Stimulated activated CD8-positive, alpha-beta memory T cell treated with anti-CD3 and anti-CD28 coated beads, Interleukin-4, amount 100 ng/mL, for 4 hours (primary cell): ENCODE measurements at places on chromosomes 4 and X.
A peak's percentile ranks its signal among the peaks of the same experiment; 100 is the strongest.

DNA sequence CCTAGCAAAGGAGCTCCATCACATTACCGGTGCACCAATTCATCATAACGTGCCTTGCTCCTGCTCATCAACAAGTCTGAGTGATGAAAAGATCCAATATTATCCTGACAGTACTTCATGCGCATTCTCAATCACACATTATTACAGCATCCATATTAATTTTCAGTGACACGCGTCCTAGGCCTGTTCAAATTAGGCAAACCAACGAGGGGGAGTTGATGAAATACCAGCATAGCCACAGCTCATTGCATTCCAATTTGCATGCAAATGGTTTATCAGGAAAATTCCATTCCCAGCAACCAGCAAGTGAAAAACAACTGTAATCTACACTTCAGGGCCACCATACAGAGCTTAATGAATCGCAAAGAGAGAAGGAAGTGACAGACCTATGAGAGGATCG lies 236.9 kb downstream of the DCLK2 start:
- DNase-seq = no peak

DNA sequence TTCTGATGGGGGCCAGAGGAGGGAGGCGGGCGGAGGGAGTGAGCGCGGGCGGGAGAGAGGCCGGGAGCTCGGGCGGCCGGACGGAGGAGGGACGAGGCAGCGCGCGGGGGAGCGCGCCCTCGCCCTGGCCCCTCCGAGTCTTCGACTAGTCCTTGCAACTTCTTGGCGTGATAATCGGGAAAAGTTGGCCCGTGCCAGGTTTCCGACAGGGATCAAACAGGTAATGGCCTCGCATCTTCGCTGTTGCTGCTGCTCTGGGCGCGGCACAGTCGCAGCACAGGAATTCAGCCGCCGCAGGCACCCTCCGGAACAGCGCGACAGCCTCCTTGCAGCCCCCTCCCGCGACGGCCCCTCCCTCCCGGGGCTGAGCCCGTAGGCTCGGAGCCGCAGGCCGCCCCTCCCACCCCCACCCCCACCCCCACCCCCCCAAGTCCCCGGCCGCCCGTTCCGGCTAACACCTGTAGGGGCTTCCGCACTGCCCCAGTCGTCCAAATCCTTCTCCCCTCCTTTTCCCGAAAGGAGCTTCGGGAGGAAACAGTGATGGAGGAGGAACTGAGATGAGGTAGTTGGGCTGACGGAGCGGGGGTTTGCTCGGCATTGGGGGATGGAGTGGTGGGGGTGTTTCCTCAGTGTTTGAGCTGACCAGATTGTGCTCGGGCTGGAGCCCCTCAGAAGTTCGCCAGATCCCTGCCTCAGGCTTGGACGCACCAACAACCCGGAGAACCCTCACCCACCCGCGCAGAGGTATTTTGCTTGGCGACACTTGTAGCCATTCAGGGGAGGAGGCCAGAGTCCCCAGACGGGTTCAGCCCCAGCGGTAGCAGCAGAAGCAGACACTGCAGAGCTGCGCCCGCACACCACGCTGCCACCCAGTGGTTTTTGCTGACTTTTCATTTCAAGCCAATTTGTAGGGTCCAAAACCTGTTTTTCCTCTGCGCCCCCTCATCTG lies at the start of gene FGF13:
FGF13 (minus strand) TSS at position 319 of the 949 bp plus-strand sequence. CDS start 714 bp downstream, outside the sequence.
- no peak for DNase-seq

DNA sequence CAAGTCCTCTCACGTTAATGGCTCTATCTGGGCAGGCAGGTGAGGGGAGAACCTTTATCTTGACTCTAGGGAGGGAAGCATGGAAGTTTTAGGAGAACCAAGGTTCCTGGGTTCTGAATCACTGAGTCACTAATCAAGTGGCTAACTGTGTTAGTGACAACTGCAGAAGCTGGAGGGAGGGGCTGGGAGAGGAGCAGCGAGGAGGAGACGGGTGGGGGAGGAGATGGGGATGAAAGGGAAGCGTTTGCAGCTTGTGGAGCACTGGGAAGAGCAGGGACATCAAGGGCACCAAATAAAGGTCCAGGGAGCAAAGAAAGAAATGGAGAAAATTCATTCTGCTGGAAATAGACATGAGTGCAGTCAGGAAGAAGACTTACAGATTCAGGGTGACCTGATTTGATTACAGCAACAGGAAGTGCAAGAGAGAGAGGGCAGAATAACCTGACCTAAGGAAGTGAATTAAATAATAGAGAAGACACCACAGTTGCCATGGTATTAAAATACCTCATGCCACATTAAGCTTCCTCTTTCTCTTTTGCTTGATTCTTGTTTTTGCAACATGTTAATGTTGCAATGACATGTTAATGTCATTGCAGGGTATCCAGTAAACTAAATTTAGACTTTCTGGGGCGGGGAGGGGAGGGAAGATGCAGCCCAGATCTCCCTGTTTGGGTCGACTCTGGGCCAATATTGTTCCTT lies 4.5 kb upstream of the SETD7 start:
- no peak for DNase-seq

- DNase-seq = no peak
Observed at GRCh38 chr4:1310796-1311631, 21.3 kb downstream of the MAEA start.

GRCh38 chrX:17072721-17073230 lies 126.3 kb downstream of the REPS2 start:
- DNase-seq = no peak

DNA sequence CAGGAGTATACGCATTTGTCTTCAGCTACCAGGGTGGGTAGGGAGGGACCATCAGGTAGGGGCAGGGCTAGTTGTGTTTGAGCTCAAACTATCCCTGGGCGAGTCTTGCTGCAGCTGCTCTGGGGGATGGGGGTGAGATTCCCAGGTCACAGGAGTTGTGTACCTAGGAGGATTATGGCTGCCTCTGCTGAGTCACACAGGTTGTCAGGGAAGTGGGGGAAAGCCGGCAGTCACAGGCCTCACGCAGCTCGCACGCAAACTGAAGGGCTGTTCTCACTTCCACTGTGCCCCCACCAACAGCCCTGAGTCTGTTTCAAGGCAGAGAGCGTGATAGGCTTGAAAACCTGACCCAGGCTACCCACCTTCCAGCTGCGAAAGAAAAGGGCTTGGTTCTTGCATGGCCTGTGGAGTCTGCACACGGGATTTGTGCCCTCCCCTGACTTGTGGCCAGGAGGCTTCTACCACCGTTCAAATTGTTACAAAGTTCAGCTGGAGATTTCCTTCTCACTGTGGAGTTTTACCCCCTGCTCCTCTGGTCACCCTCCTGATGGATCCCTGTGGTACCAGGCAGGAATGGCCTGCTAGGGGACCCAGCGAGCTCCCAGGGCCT lies 63.8 kb downstream of the ARFIP1 start:
- no peak for DNase-seq

DNA sequence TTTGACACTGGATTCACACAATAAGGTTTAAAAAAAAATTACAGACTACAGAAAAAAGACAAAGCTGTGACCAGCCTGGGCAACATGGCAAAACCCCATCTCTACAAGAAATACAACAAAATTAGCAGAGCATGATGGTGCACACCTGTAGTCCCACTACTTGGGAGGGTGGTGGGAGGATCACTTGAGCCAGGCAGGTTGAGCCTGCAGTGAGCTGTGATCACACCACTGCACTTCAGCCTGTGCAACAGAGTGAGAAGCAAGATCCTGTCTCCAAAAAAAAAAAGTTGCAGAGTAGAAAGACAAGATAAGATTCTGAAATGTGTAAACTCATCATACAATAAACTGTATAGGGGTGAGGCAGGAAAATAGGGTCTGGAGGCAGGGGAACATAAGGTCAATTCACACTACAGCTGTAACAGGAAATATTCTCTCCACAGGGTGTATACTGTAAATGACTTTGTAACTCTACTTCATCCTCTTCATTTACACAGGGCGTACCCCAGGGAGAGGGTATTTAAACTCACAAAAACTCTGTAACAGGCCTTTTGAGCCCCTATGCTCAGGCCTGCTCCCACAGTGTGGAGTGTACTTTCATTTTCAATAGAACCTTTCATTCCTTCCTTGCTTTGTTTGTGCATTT lies 112.6 kb upstream of the MAPK10 start:
- no peak for DNase-seq

DNA sequence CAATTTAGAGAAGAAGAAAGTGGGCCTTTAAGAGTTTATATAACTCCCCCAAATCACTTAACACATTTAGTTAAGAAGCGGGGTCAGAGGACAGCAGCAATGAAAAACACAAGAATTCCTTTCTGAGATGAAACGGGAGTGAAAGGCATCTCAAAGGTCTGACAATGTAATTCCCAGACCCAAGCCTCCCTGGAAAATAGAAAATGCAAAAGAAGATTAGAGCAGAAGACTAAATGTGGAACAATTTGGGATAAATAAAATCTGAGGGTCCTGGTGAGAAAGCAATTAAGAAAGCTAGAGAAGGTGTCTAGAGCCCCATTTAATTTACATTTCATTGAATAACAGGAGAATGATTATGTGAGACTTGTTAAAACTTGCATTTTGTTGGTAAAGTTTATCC lies 19.1 kb upstream of the ART3 start:
- DNase-seq = no peak

GRCh38 chr4:102423375-102423774 lies 77.8 kb upstream of the NFKB1 start:
- DNase-seq = no peak

DNA sequence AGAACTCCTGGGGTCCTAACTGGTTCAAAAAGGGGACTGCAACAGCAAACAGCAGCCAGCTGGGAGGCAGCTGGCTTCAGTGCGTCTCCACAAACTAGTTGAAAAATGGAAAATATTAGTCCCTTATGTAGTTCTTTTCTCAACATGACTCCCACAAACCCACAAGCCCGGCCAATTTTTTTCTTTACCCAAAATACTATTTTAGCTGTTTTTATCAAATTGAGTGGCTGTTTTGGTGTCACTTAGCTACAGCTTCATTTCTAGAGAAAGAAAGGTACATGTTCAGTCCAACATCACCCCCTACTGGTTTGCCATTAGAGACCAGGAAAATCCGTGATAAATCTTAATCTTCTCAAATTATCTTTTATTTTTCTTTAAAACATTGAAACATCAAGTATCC lies 97.2 kb downstream of the GUCY2F start:
- DNase-seq = no peak

GRCh38 chrX:44747969-44748368 lies 95.9 kb upstream of the DUSP21 start:
- no peak for DNase-seq

DNA sequence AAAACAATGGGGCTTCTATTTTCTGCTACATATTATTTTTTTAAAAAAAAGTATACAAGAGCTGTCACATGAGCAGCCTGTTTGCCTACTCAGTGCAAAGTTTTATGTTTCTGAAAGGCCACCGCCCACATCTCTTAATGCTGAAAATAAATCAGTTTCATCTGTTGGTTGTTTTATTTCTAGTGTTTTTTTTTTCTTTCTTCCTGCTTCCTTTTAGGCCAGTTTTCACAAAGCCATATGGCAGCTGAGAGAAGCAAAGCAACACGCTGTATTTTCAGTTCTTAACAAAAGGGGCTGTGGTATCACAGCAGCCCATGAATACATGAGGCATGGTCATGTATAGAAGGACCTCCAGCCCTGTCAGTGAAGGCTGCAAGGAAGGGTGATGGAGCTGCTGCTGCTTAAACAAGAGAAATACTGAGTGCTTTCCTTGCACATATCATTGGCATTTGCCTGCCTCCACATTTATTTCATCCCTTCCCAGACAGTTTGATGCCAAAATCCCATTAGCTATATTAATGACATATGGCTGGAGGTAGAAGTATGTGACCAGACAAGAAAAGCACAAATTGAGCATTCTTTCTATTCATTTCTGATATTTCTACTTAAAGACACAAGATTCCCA lies 172.5 kb downstream of the PCDH18 start:
- no peak for DNase-seq

DNA sequence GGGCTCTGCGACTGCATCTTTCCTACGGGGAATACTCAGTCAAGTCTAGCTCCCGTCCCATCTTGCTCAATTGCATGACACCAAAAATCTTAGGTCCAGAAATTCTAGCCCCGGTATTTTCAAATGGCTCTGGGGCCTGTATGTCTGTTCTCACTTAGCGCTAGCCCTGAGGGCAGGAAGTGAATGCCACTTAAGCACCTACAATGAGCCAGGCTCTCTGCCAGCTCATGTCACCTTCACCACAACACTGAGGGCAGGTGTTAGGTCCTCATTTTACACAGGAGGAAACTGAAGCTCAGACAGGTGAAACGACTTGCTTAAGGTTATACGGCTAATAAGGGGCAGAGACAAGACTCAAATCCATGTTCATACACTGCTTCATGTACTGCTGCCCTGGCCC lies 282.8 kb downstream of the PPP1R2C start:
- DNase-seq = no peak

DNA sequence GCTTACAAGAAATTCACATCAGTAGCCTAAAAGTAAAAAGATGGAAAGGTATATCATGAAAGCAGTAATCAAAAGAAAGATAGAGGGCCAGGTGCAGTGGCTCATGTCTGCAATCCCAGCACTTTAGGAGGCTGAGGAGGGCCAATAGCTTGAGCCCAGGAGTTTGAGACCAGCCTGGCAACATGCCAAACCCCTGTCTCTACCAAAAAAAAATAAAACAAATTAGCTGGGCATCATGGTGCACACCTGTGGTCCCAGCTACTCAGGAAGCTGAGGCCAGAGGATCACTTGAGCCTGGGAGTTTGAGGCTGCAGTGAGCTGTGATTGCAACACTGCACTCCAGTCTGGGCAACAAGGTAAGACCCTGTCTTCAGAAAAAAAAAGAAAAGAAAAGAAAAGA lies 55.5 kb downstream of the GSPT2 start:
- DNase-seq = no peak

- DNase-seq = no peak
Observed at GRCh38 chr4:76762137-76763130, 135.5 kb downstream of the SOWAHB start.

DNA sequence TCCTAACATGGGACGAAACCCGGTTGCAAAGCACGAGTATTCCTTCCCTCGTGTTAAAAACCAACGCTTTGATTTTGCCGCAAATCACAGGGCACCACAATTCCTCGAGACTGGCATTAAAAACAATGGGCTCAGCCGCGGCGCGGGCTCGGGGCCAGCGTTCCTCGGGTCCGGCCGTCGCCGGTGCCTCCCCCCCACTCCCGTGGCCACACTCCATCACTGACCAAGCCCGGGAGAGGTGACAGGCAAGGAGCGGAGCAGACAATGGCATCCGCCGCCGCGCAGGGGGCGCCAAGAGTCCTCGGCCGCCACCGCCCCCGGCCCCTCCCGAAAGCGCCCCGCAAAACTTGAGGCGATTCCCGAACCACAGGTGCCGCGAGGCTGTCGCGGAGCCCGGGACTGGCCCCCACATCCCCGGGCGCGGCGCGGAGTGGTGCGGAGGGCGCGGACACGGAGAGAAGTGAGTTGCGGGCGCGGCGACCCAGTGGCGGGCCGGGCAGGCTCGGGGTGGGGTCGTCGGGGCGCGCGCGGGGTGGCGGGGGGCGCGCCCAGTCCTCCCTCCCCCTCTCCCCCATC lies 445 bp downstream of the AP1S2 start:
- peak; percentile 7 for DNase-seq

DNA sequence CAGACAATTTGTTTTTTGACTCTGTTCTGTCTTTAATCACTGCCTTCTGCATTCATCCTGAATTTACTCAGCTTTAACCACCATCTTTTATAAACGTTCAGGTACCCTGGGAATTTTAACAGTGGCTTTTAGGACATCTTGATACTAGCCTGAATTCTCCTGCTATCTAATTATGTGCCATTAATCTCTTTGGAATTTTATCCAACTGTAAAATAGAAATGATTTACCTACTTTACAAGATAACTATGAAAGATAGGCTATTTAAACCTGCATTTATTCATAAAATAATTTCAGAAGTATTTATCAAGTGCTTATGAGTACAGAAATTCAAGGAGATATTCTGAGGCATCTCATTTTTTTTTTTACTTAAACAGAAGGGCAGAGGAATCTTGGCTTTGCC lies 146.5 kb upstream of the PLAC1 start:
- no peak for DNase-seq
